A549 treated with CpdA at 1 μM for 4 hours (cell line): ENCODE measurements at places on chromosomes 7 and 10. TPM values are rescaled to one million over a fixed set of nuclear protein-coding genes. Genes with fewer than 3 reads are reported as not detected.

The ABCF2 gene
- total RNA-seq = 69.2 to 73.0 TPM (median 70.1 TPM) in 5 replicates

The EBF3 gene
- total RNA-seq = 0.11 to 0.21 TPM (median 0.16 TPM) in 5 replicates

The ARHGEF35 gene
- 0.22 to 0.40 TPM (median 0.27 TPM) in 5 replicates for total RNA-seq

The CFTR gene
- total RNA-seq = 0.06 to 0.13 TPM in 2 of 5 replicates, not detected in the others

The HTR7 gene
- 0.09 to 0.17 TPM (median 0.12 TPM) in 5 replicates for total RNA-seq

The OLAH gene
- total RNA-seq = 0.05 TPM in 1 of 5 replicates, not detected in the others

The BCAP29 gene
- total RNA-seq = 33.5 to 47.6 TPM (median 38.0 TPM) in 5 replicates

The IGFBP3 gene
- total RNA-seq = 178 to 294 TPM (median 243 TPM) in 5 replicates

The AMZ1 gene
- 0.05 TPM in 1 of 5 replicates, not detected in the others for total RNA-seq

The RPA3 gene
- 82.0 to 105 TPM (median 102 TPM) in 5 replicates for total RNA-seq

The PDE6C gene
- total RNA-seq = not detected in 5 replicates

The ATRNL1 gene
- 0.16 to 0.30 TPM (median 0.25 TPM) in 5 replicates for total RNA-seq

The BAMBI gene
- 13.6 to 20.5 TPM (median 18.8 TPM) in 5 replicates for total RNA-seq

The VPS37D gene
- 2.2 to 5.4 TPM (median 4.5 TPM) in 5 replicates for total RNA-seq

The AP5Z1 gene
- 20.1 to 41.4 TPM (median 34.3 TPM) in 5 replicates for total RNA-seq

The CLDN3 gene
- total RNA-seq = 1.4 to 3.8 TPM (median 3.1 TPM) in 5 replicates

The CALN1 gene
- not detected in 5 replicates for total RNA-seq

The LRRC17 gene
- total RNA-seq = 0.07 to 0.12 TPM (median 0.07 TPM) in 3 of 5 replicates, not detected in the others
